ENCODE measurements at places on chromosomes 2 and 18. TPM values are rescaled to one million over a fixed set of nuclear protein-coding genes. Genes with fewer than 3 reads are reported as not detected.

Gene GPR75
- total RNA-seq, result 0.58 TPM

DNA sequence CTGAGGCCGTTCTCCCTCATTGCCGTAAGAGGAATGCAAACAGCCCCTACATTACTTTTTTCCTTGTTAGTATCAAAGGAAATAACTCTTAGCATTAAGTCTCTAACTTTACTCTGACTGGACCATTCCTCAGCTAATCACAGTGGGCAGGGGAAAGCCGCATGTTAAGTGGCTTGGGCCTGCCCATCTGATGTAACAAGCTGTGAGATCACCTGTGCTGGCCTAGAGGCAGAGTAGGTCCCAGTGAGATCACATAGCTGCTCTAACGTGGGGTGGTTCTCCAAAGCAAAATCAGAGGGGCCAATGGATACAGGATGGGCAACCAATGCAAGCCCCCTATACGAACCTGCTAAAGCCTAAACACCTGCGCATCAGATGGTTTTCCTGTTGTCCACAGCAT is 5.9 kb upstream of the MOCOS start:
- no peak for DNase-seq
- H3K27ac ChIP-seq, result no peak overlapping the region
- no peaks in the 10 kb centered on the region for H3K27me3 ChIP-seq
- no peak overlapping the region for H3K4me3 ChIP-seq
- no peaks in the 10 kb centered on the region for H3K36me3 ChIP-seq

Gene APCDD1
- 10.7 TPM for total RNA-seq

GRCh38 chr2:219327719-219328118 is 4.8 kb downstream of the RESP18 start:
- H3K27ac ChIP-seq, result no peak overlapping the region
- H3K36me3 ChIP-seq, result no peaks in the 10 kb centered on the region
- peaks cover 14% of the 10 kb centered on the region for H3K27me3 ChIP-seq
- H3K4me1 ChIP-seq, result no peaks in the 10 kb centered on the region
- H3K4me3 ChIP-seq, result no peak overlapping the region
- DNase-seq, result no peak

Gene AQP12A
- 9.0 TPM for total RNA-seq

DNA sequence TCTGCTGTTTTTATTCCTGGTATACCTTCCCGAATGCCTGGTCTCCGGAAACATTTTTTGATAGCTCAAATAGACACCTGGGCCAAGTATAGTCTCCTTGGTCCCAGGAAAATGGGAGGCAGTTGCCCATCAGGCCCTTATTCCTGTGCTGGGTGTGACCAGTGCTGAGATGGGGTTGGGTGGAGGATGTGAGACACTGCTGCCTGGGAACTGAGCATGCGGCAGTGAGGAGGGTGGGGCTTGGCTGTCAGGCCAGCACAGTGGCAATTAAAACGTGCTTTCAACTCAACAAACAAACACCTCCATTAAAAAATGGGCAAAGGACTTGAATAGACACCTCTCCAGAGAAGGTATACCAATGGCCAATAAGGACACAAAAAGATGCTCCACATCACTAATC is 12.5 kb downstream of the KLHL29 start:
- H3K4me3 ChIP-seq, result no peak overlapping the region
- H3K27ac ChIP-seq, result no peak overlapping the region
- no peaks in the 10 kb centered on the region for H3K4me1 ChIP-seq
- H3K36me3 ChIP-seq, result no peaks in the 10 kb centered on the region

Gene ANKRD30BL
- total RNA-seq, result not detected

Data from colonic mucosa (tissue), 4 donors.